HT1080 (cell line): ENCODE measurements at places on chromosomes 2 and 18. TPM values are rescaled to one million over a fixed set of nuclear protein-coding genes. Genes with fewer than 3 reads are reported as not detected.

The EVA1A gene
- total RNA-seq = 142 and 177 TPM in 2 replicates

The GKN2 gene
- not detected in 2 replicates for total RNA-seq

The ACOXL gene
- total RNA-seq = not detected in 2 replicates

The FNDC4 gene
- 0.88 and 1.2 TPM in 2 replicates for total RNA-seq

The CNTNAP5 gene
- total RNA-seq = 0.10 and 0.11 TPM in 2 replicates

The GCA gene
- 3.2 and 3.5 TPM in 2 replicates for total RNA-seq

The SIGLEC15 gene
- 7.5 and 9.1 TPM in 2 replicates for total RNA-seq

The ANTXR1 gene
- total RNA-seq = 32.8 and 40.4 TPM in 2 replicates

The NOSTRIN gene
- total RNA-seq = not detected in 2 replicates

The CHRND gene
- not detected in 2 replicates for total RNA-seq

The SMARCAL1 gene
- 14.6 TPM in 2 replicates for total RNA-seq

The FOSL2 gene
- 61.2 and 73.5 TPM in 2 replicates for total RNA-seq

The HOXD1 gene
- total RNA-seq = not detected in 2 replicates

The ECEL1 gene
- total RNA-seq = not detected in 2 replicates

The HMSD gene
- not detected in 2 replicates for total RNA-seq

The CD8B gene
- total RNA-seq = not detected in 2 replicates
